ENCODE measurements at places on chromosomes 5 and 9.

DNA sequence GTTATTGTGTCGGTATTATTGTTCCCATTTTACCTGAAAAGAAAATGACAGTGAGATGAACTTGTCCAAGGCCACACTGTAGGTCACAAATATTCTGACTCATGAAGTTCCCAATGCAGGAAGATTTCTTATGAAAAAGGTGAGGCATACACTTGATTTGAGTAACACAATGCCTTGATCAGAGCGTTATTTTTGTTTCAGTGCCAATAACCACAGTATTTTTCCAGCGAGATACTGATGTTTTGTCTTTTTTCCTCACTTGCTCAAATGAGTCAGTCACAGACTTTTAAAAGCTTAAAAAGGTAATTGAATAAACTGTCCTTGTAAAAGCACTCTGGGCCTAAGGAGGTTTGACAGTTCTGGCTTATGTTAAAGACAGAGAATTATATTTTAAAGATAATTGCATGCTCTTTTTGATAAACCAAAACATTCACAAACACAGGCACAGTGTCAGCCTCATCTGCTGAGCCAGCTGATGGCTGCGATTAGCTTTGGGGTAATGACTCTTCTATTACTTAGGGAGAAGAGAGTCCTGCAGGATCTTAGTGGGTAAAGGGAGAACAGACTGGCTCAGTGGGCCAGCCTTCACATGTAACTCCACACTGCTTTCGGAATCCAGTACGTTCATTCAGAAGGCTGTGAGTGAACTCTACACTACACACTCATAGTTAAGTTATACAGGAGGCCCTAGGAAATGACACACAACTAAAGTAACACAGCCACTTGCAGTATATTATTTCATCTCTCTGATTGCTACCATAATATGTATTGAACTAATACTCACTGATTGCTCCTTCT, 165.5 kb upstream of the CD180 start:
- DNase-seq = no peak

DNA sequence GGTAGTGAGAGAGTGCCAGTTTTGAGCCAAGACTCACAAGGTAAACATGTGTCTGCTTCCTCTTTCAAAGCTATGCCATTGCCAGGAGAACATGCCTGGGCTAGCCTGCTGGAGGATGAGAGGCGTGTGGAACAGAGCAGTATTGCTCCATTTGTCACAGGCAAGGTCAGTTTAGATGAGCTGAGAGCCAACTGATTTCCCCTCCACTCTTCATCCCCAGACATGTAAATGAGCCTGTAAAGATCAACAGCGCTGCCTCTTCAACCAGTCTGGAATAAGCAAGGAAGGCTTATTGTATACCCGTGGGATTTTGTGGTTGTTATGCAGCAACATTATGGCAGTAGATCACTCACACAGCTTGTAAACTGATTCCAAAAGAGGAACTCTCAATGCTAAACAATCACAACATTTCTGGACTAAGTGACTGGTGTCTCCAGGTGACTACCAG, 8.2 kb upstream of the GDNF start:
- DNase-seq = no peak

- DNase-seq = no peak
These were observed 148.5 kb downstream of the NMUR2 start for GRCh38 chr5:152256580-152256979.

DNA sequence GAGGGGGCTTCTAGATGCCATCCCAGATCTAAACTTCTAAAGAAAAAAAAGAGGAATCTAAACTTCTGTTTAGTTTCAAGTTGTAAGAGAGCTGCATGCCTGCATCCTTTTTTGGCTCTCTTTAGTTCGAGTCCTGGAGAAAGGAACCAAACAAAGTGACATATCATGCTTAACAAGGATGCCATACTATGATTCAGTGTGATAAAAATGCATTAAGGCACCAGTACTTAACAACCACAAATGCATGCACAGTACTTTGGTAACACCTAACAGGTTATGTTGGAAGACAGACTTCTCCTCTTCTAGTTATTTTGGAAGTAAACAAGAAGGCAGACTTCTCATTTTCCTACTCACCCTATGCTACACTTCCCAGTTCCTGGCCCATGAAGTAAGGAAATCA, 27.3 kb downstream of the NME5 start:
- DNase-seq = no peak

DNA sequence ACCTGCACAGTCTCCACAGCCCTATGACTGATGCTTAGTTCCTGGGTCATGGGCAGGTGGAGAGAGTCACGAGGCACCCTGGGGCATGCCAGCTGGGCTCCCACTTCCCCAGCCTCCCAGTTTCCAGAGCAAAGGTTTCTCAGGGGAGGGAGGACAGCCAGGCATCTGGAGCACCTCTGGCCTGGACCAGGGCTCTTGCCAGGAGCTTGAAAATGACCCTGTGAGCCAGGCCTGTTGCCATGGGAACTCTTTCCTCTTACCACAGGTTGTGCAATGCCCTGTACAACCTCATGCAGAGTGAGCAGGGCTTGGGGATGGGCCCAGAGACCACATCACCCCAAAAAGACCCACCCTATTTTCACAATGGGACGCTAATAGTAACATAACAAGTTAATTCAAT, 113.1 kb downstream of the PSD2 start:
- no peak for DNase-seq

GRCh38 chr5:103120607-103121200, 603 bp downstream of the PPIP5K2 start:
- peak; percentile 8 for DNase-seq

GRCh38 chr9:113967380-113967779, 91.3 kb downstream of the ZNF618 start:
- no peak for DNase-seq

Data from body of pancreas (tissue), 4 donors.